ENCODE measurements at places on chromosomes 13 and 19.
A peak's percentile ranks its signal among the peaks of the same experiment; 100 is the strongest.

- DNase-seq = no peak
These were observed 2.2 kb downstream of the ZNF175 start for GRCh38 chr19:51573331-51573730.

DNA sequence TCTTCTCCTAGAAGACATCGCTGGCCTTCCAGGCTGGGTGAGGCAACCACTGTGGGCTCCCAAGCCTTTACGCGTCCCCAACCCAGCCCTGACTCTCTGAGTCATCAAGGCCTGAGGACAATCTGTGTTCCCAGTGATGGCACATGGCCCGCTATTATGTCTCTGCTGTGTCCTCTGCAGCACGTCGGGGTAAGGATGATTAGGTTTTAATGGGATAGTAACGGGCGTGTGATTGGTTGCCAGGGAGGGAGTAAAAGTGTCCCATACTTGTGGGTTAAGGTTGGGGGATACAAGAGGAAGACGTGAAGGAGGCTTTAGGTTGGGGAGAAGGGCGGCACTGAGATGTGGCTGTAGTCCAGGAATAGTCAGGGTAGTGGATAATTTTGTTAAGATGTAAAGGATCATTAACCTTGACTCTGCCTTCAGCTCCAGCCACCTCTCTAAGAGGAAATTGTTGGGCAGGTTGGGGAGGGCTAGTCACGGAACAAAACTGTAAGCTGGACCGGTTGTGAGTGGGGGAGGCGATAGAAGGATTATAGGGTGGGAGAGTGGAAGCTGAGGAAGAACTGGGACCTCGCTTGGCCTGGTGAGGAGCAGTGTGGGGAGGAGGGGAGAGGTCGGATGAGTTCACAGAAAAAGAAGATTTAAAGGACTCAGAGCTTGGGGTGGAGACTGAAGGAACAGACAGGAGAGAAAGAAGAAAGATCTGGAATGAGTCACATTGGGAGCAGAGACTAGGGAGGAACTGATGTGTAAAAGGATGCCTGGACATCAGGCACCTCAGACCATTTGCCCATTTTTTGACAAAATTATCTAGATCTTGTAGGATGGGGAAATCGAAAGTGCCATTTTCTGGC is 27.9 kb upstream of the IGFL1 start:
- peak; percentile 45 for DNase-seq

DNA sequence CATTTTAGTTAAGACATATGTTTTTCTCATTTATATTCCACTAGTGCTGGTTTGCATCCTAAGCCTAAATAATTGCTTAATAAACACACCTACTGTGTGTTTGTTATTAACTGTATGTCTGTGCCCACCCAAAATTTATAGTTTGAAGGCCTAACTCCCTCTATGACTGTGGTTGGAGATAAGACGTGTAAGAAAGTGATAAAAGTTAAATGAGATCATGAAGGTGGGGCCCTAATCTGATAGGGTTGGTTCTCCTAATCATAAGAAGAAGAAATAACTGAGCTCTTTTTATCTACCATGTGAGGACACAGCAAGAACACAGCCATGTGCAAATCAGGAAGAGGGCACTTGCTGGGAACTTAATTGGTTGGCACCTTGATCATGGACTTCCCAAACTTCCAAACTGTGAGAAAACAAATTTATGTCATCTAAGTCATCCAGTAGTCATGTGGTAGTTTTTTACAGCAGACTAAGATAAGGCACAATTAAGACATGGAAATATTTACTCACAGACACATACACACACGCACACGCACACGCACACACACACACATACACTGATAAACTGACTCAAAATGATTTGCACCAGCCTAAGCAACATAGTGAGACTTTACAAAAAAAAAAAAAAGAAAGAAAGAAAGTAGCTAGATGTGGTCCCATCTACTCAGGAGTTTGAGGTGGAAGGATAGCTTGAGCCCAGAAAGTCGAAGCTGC is 662.1 kb downstream of the PCDH9 start:
- no peak for DNase-seq

DNA sequence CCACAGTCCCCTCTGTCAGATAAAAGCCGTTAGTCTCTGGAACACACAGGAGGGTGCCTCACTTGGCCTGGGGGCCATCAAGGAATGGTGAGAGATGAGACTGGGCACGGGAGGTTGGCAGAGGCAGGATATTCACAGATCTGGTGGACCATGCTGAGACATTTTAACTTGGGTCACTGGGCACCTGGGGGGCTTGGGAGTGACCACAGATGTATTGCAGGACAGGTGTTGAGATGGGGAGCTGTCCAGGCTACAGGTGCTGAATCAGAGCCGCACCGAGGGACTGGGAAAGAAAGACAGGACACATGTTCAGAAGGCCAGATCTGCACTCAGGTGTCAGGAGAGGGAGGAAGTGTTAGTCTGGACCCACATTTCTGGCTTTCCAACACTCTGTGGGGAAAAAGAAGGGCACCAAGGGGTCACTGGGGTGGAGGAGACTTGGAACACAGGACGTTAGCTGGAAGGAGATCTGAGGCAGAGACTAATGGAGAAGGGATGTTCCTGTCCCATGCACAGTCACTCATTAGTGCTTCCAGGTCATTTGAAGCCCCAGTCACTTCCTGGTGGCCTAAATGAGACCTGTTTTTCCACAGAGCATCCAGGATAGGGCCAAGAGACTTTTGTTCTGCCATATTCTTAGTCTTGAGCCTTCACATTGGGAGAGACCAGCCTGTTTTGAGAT is 56.1 kb downstream of the CHST8 start:
- no peak for DNase-seq

DNA sequence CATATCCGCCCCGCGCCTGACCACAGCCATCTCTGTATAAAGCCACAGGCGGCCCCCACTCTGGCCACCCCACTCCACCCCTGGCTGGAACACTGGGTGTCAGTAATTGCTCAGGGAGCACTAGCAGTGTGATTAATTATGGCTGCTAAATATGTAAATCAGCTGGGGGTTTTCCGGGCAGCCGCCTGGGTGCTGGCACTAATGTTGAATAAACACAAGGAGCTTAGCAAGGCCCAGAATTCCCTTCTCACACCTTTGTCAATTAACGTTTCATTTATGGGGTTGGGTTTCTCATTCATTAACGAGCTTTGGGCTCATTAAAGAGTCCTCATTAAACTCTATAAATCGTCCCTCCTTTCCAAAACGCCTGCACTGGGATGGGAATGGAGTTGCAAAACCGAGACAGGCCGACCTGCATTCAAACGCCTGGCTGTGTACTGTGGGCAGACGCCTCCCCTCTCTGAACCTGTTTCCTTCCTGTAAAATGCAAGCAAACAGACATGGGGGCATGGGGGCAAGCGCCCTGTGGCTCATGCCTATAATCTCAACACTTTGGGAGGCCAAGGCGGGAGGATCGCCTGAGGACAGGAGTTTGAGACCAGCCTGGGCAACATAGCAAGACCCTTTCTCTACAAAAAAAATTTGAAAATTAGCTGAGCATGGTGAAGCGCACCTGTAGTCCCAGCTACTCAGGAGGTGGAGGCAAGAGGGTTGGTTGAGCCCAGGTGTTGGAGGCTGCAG is 17.7 kb upstream of the OLFM2 start:
- no peak for DNase-seq

DNA sequence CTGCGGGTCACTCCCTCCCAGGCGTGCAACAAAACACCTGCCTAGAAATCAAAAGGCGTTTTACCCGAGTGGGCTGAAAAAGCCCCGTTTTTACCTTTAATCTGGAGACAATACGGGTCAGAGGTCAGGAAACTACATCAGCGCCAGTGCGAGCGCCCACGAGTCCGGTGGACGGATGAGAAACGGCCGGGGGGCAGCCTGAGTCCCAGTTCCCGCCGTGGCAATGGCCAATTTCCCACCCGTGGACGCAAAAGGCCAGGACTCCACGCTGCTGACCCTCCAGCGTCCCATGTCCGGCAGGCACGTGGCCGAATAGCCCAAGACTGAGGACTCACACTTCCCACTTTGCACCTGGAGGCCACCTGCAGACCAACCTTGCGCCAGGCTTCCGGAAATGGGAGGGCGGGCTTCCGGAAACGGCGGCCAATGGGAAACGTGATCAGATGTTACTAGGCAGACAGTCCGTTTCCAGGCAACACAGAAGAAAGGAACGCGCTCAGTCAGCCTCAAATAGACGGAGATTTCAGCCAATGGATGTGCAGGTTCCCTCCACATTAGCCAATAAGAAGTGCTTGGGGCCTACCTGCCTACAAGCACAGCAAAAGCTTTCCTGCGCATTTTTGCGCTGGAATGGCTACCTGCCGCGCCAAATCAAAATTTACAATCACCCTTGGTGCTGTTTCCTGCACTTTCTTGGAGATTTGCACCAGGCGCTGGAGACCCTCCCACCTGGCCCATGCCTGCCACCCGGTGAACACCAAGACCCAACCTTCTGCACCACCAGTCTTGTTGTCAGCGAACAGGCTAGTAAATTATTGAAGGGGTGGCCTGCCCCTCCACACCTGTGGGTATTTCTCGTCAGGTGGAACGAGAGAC is 47.4 kb downstream of the ZFP14 start:
- DNase-seq = peak; percentile 66

DNA sequence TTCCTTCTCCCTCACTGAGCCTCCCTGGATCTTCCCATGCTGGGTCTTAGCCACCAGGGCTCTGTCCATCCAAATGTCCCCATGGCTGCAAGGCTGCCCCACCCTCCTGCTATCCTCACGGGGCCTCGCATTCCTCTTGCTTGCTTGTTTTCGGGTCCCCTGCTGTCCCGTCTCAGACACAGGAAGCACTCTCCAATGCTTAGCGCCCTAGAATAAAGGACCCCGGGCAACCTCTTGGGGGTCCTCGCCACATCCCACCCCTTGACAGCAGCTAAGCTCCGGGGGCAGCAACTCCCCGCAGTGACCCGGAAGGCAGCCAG is 23.7 kb downstream of the SH3GL1 start:
- DNase-seq = no peak

GRCh38 chr19:4844348-4845179 is 13.1 kb upstream of the TICAM1 start:
- no peak for DNase-seq

- no peak for DNase-seq
These were observed 66.7 kb downstream of the FOXO1 start for GRCh38 chr13:40599747-40600146.

GRCh38 chr13:49246850-49247642 is 679 bp upstream of the CDADC1 start:
- DNase-seq = no peak

DNA sequence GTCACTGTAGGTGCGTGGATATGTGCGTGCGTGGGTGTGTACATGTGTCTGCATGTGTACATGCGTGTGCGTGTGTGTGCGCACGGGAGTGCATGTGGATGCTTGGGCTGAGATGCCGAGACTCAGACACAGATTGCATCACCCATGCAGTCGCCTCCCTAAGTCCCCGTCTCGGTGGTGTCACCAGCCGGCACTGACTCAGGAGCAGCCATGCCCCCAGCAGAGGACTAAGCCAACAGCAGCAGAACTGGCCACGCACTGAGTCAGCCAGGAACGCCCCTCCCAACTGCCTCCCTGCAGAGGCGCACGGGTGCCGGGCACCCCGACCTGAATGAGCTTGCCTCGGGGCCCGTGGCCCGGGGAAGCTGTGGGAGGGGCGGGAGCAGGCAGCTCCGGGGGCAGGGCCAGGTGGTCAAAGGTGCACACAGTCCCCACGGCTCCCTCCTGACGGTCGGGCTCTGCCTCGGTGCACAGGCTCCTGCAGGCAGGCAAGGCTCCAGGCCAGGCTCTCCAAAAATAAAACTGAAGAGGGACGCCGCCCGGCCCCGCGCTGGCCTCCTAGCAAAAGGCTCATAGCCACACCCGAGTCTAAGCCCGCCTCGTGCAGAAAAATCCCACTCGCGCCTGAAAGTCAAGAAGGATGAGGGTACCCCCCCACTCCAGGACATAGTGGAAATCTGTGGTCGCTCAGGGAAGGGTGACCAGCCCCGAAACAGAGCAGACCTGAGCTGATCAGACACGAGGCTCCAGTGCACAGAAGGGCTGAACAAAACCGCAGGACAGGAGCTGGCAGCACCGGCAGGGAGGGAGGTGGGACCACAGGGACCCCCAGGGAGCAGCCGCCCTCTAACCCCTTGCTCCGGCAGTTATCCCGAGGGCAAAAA is 49.2 kb downstream of the GADD45B start:
- peak; percentile 98 for DNase-seq

DNA sequence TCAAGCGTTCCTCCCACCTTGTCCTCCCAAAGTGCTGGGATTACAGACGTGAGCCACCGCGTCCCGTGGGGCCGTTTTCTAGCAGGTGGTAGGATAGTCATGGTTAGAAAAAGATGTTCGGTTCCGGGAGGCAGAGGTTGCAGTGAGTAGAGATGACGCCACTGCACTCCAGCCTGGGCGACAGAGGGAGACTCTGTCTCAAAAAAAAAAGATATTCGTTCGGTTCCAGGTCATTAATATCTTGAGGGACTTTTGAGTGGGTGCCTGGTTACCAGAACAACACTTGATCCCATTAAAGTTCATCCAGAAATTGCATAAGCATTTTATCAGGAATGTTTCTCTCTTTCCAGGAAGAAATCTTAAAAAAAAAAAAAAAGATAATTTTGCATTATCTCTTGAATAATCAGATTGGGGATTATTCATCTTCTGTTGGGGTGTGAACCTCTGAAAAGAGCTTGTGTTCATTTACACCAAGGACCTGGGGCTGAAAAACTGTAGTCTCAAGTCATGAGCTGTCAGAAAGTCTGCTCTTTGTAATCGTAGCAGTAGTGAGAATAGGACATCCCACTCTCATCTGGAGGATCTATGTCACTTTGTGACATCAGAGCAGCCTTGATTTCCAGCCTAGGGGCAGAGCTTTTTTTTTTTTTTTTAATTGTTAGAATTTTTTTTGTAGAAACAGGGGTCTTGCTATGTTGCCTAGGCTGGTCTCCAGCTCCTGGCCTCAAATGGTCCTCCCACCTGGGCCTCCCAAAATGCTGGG is 1.0 kb upstream of the ETHE1 start:
- peak; percentile 33 for DNase-seq

DNA sequence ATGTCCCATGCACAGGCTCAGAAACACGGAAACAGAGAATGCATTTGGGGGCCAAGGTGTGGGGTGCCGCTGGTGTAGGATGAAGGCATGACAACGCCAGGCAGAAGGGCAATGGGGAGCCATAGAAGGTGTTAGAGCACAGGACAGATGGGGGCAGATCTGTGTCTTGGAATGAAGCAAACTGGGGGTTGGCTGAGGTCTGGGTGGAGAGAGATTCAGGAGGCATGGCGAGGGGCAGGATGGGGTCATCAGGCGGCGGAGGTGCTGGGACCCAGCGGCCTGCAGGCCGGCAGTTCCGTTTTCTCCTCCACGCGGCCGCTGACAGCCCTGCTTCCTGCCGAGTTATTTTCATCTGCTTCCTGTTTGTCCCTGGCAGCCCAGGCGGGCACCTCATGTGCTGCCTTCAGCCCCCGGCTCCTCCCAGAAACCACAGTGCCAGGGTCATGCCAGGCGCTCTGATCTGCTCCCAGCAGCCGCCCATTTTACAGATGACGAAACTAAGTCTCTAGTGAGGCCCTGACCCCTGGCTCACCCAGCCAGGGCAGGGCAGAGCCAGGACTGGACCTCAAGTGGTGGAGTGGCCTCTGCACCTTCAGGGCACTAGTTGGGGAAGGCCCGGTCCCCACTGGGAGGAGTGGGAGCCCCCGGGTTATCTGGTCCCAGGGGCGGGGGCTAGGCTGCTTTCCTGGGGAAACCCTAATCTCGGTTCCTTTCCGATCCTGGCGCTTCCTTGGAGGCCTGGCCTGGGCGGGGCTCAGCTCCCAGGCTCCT is 2.2 kb downstream of the ARHGAP45 start:
- peak; percentile 98 for DNase-seq

- DNase-seq = no peak
These were observed 342.3 kb downstream of the GPC5 start for GRCh38 chr13:91740756-91741155.

Data from MV-4-11 (cell line).